B cell (primary cell): ENCODE measurements at places on chromosomes 6 and 20. TPM values are rescaled to one million over a fixed set of nuclear protein-coding genes. Genes with fewer than 3 reads are reported as not detected.
A peak's percentile ranks its signal among the peaks of the same experiment; 100 is the strongest.

ZNF391 gene
- 4.4 and 7.0 TPM in 2 replicates for total RNA-seq

MAPK13 gene
- total RNA-seq, result 18.0 and 20.6 TPM in 2 replicates

LCA5 gene
- 0.91 and 0.92 TPM in 2 replicates for total RNA-seq

DNA sequence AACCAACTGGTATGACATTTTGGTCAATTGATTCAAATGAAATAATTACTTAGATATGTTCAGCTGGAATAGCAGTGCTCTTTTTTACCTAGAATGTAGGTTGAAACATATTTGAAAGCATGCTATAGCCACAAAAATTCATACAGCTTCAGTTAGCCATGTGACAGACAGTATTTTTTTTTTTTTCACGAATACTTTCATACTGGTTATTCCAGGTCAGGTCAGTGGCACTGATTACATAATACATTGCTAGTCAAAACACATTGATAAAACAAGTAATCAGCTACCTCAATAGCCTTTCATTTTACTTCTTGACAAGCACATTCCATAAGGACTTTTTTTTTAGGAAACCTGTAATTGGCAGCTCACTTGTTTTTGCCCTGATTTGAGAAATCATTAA is 222.6 kb downstream of the EYA4 start:
- DNase-seq, result no peak

GRCh38 chr6:43909474-43910148 is 139.6 kb downstream of the VEGFA start:
- DNase-seq, result no peak

DNA sequence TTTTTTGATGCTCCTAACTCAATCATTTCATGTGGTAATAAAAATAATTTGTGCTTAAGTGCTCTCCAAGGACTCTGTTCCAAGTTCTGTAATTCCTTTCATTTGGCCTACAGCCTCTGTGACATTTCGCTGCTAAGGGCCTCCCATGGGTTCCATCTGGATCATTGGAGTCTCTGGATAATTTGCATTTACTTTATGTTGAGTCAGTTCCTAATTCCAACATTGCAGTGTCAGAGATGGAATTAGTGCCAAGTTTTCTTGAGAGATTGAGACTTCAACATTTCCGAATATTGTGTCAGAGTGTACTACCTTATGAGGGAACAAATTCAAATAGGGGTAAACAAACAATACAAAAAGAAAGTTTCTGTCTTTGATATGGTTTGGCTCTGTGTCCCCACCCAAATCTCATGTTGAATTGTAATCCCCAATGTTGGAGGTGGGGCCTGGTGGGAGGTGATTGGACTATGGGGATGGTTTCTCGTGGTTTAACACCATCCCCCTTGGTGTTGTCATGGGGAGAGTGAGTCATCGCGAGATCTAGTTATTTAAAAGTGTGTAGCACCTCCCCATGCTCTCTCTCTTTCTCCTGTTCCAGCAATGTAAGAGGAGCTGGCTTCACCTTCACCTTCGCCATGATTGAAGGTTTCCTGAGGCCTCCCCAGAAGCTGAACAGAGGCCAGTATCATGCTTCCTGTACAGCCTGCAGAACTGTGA is 244.1 kb upstream of the TBX18 start:
- DNase-seq, result no peak

DNA sequence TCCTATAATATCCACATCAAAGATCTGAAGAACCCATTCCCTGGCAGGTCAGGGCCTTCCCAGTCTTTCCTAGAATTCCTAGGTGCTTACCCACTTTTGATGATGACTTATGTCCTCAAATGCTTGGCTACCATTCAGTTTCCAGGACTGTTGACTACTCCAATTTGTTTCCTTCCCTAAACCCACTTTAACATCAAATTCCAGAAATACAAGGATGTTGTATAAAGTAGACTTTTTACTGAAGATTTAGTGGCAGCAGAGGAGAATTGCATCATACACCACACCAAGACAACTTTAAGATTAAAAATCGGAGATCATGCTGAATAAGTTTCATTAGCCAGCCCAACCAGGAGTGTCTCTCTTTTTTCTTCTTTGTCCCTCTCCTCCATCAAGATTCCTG is 203.3 kb upstream of the LAMP5 start:
- DNase-seq, result no peak

DNA sequence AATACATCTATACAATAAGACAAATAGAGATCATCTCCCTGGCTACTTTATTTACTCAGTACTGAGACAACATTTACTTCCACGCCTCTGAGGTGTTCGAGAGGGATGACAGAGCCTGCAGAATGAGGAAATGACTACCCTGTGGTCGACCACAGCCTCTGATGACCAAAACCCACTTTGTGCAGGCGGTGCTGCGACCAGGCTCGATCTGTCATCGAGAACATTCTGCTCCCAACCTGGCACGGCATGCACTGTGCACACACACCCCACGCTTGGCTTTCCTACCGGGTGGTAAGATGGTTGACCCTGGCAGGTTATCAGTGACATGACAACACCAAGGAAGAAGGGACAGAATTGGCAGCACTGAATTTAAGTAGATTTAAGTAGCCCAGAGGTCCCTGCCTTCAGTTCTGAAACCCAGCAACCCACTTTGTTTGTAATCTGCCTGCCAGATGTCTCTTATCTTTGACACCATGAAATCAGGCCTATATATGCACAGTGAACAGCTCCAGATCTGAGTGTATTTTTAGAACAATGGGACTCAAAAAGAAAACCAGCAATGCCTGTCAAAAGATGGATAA is 42.6 kb downstream of the TTI1 start:
- DNase-seq, result peak; percentile 75

GRCh38 chr6:33840048-33840926 is 36.5 kb upstream of the MLN start:
- DNase-seq, result no peak

DNA sequence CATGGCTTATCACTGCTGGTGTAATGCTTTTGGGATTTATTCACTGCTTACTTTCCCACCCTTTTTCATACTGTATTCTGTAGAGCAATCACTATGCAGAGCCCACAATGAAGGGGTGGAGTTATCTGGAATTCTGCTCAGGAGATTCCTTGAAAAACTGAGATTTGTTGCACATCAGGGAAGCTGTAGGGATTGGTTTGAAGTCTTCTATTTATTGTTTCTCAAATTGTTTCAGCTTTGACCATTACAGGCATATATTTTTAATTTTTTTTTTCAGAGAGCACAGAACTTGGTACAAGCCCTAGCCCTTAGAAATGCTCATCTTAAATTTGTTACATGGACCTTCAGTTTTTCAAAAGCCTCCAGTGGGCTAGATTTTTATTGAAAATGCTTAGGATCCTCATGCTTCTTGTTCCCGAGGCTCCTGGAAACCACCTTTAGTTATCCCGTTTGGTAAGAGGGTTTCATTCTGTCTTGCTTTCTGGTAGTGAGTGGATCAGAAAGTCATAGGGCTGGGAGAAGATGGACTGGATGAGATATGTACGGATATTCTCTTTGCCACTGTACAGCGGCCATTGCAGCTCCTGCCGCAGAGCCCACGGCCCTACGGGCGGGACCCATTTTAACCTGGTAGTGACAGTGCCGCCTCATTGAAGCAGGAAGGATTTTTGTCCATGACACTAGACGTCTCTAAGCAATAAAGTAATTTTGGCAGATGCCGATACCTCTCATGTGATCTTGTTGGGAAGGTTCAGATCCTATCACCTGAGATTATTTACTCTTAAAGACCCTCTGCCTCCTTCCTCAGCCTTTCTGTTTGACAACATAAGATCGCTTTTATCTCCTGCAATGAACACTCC is 45.3 kb upstream of the ZNF184 start:
- DNase-seq, result no peak

DNA sequence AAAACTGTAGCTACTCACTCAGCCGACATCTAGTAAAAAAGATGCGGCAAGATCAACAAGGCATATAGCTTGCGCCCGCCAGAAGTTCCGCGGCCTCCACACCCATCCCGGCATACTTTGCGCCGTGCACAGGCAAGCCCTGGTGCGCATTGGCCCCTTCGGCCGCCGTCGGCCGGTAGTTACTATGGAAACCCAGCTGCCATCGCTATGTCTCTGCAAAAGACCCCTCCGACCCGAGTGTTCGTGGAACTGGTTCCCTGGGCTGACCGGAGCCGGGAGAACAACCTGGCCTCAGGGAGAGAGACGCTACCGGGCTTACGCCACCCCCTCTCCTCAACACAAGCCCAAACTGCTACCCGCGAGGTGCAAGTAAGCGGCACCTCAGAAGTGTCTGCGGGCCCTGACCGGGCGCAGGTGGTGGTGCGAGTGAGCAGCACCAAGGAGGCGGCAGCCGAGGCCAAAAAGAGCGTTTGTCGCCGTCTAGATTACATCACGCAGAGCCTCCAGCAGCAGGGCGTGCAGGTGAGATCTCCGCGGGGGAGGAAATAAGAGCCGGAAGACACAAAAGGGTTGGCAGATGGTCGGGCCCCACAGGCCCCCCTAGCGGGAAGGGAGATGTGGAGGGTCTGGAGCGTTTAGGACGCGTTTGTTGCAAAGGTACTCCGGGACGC is at the start of gene IRAK1BP1:
TSS of gene IRAK1BP1 (plus strand) at position 182 of the 671 bp plus-strand sequence. CDS start at position 208, 26 bp downstream.
- DNase-seq, result peak; percentile 91

- DNase-seq, result peak; percentile 72
Observed at GRCh38 chr6:157019115-157019641, 242.0 kb downstream of the ARID1B start.
